Aorta (tissue), 5 donors: ENCODE measurements at places on chromosomes 5 and 9. TPM values are rescaled to one million over a fixed set of nuclear protein-coding genes. Genes with fewer than 3 reads are reported as not detected.

DNA sequence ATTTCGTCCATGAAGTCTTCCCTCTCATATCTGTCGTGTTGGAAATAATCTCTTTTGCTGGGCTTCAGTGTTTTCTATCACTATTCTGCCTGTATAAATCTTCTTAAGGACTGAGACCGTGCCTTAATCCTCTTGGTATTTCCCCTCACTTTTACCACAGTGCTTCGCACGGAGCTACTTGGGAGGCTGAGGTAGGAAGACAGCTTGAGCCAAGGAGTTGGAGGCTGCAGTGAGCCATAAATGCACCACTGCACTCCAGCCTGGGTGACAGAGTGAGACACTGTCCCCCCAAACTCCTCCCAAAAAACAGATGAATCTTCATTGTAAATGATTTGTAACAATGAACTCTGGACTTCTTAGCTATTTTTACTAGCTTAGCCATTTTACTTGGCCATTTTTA is 57.8 kb downstream of the PHAX start:
- DNase-seq: no peak

DNA sequence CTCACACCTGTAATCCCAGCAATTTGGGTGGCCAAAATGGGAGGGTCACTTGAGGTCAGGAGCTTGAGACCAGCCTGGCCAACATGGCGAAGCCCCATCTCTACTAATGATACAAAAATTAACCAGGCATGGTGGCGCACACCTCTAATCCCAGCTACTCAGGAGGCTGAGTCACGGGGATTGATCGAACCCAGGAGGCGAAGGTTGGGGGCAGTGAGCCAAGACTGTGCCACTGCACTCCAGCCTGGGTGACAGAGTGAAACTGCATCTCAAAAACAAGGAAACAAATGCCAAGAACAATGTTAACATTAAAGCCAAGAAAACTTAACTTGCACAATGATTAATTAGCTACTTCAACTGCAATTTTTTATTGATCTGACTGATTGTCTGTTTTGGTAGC is 202.6 kb downstream of the ARRDC3 start:
- no peak for DNase-seq

The CEL gene
- total RNA-seq: 3.6 TPM

The MAMDC2 gene
- total RNA-seq: 14.6 TPM

DNA sequence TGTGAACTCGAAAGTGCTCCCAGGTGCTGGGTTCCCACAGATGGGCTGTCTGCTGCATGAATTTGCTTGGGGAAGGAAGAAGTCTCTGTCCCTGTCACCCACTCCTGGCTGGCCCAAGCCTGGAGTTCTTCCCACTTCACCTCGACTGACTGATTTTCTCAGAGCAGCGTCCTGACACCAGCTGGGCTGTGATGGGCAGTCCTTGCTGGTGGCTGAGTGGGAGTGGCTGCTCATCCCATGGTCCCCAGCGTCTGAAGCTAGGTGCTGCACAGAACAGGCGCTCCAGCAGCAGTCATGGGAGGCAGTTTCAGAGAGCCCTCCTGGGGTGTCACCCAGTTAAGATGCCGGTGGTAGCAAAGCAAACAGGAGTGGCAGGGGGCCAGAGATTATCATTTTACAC is 10.1 kb upstream of the NEURL1B start:
- peak; percentile 33 for DNase-seq

The GPX3 gene
- 1,257 TPM for total RNA-seq

GRCh38 chr5:148011398-148012137 is 52.2 kb upstream of the SPINK5 start:
- DNase-seq: no peak

DNA sequence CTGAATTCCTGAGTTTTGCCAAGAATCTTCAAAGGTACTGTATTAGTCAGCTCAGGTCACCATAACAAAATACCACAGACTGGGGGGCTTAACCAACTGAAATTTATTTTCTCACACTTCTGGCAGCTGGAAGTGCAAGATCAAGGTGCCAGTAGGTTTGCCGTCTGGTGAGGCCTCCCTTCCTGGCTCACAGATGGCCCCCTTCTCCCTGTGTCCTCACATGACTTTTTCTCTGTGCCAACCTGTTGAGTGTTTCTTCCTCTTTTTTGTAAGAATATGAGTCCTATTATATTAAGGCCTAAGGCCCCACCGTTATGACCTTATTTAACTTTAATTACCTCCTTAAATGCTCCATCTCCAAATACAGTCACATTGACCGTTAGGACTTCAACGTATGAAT is 156.1 kb upstream of the KIF2A start:
- DNase-seq: no peak

GRCh38 chr5:29811914-29812679 is 1381.4 kb upstream of the CDH6 start:
- no peak for DNase-seq

GRCh38 chr5:6712142-6712576 is 1.1 kb upstream of the TENT4A start:
- peak; percentile 70 for DNase-seq

GRCh38 chr5:166165596-166165995 is 2125.8 kb upstream of the WWC1 start:
- DNase-seq: no peak

DNA sequence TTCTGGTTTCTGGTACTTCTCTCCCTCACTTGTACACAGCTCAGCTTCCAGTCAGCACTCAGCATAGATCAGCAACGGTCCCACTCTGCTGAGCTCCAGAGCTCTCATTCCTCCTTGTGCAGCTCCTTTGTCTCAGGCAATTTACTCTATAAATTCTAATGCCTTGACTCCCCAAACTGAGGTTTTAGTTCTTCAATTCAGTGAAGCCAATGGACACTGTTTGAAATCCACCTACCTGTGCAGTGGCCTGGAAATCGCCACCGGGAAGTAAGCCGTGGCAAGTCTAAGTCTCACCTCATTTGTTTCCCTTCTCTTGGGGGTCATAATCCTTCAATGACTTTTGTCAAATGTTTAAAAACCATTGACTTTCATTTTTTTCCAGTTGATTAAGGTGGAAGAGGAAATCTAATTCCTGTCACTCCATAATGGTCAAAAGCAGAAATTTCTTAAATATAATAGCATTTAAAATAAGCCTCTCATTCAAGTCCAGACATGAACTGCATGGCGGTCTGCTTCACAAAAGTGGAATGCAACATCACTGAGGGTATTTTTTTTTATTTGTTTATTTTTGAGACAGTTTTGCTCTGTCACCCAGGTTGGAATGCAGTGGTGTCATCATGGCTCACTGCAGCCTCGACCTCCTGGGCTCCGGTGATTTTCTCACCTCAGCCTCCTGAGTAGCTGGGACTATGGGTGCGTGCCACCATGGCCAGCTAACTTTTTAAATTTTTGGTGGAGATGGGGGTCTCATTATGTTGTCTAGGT is 79.6 kb downstream of the C7 start:
- no peak for DNase-seq

GRCh38 chr5:138649316-138649720 is 74.1 kb upstream of the HSPA9 start:
- no peak for DNase-seq

The FAXDC2 gene
- 36.3 TPM for total RNA-seq

The PLPP7 gene
- total RNA-seq: 6.6 TPM

DNA sequence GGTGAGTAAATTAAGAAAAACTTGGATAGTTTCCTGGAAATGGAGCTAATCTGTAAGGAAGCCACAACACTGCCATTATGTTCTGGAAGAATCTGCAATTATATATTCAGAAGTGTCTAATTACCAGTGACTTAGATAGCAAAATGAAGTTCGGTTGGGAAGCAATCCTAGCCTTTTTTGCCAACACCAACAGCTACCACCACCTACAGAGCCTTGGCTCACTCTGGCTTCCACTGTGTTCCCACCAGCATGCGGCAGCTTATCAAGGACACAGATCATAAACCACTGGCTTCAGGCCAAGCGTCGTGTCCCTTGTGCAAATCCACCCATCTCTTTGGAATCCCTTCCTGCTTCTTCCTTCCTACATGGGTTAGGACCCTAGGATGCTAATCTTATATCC is 118.0 kb upstream of the PCA3 start:
- no peak for DNase-seq

GRCh38 chr9:81431641-81432040 is 257.7 kb downstream of the TLE1 start:
- DNase-seq: no peak

The ARID3C gene
- total RNA-seq: not detected

DNA sequence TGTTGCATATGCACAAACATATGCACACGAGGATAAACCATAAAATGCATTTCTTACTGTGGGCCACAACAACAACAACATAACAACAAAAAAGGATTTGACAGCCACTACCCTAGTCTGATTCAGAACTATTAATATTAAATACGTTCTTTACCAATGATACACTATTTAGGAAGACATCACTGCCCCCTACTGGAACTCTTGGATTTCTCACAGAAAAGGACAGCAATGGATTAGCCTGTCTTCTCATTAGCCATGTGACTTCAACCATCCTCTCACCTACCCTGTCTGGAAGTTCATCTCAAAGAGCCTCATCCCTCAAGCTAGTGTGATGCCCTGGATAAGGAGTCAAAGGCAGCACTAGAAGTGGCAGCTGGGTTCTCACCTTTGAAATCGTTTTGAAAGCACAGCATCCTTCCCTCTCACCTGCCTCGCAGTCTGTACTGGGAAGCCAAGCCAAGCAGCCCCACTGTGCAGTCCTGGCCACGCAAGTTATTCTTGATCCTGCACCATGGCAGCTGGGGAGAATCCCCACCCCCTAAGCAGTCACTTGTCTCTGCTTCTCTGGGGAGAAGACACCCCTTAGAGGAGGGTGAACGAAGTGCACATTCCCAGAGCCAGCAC is 64.6 kb downstream of the SH3TC2 start:
- no peak for DNase-seq

GRCh38 chr5:157351802-157352092 is 85.8 kb downstream of the CYFIP2 start:
- no peak for DNase-seq

The DDX4 gene
- total RNA-seq: not detected

The PNPLA7 gene
- 7.6 TPM for total RNA-seq

The NOXA1 gene
- 4.1 TPM for total RNA-seq

DNA sequence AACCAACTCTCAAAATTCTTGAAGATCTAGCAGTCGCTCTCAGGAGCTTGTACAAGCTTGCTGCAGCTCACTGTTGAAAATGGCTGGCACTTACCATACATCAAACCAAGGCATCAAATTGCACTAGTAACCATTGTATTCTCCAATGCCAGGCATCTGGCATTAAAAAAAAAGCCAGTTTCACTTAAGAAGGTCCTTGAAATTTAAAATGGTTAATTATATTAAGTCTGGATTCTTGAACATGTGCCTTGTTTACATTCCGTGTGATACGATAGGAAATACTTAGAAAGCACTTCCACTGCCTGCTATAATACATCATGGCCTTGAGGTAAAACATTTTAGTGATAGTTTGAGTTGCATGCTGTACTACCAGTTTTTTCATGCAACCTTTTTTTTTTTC is 300.7 kb downstream of the KDM4C start:
- DNase-seq: no peak

The CDH6 gene
- 10.7 TPM for total RNA-seq

DNA sequence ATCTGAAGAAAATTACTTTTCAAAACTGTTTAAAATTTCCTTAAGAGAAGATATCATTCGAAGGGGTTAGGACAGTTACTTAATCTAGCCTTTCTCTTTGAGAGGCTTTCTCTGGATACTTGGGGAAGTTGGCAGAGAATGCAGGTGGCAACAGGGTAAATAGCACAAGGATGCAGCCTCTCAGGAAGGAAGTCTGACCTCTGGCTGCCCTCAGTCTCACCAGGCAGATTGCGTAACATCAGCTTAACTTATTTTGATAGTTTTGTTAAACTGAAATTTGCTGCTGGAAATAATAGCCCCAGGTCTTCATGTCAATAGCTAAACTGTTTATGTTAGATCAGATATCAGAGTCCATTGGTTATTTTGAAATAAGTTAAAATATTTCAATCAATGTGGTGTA is 20.4 kb downstream of the CCDC192 start:
- DNase-seq: no peak

The FAM240B gene
- not detected for total RNA-seq

DNA sequence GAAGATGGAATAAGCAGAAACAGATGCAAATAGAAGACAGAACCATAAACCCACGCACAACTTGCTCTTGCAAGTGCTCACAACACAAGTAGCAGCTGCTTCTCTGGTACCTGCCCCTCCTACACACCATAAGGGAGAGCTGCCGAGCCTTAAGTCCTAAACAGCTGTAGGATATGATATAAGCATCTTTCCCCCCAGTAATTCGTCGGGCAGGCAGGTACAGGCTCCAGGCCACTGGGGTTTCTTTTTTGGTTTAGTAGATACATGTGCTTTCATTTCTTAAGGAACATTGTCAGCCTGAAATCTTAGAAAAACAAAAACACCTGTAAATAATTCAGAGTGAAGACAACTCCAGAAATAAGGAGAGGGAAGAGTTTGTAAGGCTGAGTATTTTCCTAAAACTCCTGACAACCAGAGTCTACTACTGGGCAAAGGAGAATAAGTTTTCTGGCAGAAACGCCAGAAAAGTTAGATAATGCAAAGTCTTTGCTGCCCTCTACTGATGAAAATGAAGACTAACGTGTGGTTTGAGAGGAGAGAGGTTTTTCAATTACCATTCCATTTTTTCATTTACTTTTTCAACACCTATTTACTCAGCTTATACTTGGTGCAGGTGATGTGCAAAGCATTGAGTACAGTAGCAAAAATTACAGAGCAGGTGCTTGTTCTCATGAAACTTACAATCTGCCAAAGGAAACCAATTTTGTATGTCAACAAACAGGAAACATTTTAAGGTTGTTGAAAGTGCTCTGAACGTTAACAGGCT is 20.1 kb upstream of the TCERG1 start:
- no peak for DNase-seq

GRCh38 chr9:72154468-72155285 is 5.4 kb downstream of the GDA start:
- no peak for DNase-seq

GRCh38 chr5:145697251-145697990 is 137.7 kb downstream of the PRELID2 start:
- DNase-seq: no peak

The SHOC1 gene
- 0.15 TPM for total RNA-seq

GRCh38 chr5:174418809-174419539 is 305.4 kb upstream of the MSX2 start:
- no peak for DNase-seq

The IL31RA gene
- 2.3 TPM for total RNA-seq

DNA sequence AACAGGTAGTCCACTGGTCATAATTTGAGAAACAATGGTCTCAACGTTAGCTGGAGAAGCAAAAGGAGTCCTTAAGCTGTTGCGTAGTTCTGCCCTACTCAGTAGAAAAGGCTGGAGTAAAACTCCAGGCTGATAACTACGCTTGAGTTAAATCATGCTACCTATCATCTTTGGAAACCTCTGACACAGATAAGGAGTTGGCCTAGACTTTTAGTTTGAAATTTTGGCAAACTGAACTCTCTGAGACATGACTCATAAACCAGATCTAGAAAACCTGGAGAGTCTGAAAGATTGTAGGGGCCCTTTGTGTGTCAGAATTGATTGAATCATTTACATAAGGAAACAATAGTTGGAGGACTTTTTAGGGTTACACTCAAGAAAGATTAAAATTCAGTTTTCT is 26.3 kb downstream of the NMUR2 start:
- DNase-seq: no peak

DNA sequence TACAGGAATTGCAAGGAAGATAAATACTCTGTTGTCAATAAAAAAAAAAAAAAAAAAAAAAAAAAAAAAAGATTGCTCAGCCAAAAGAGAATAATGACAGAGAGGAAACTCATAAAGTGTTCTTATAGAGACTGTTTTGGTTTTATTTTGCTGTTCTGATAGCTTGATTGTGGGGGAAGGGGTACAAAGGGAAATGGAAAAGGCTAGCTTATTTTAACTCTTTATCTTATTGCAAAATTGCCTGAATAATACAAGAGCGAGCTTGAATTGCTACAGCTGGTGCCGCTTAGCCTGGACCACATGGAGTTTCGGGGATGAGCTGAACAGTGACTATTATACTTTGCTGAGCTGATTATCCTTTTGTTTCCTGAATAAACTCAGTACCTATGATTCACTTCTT is 31.0 kb upstream of the SHISAL2B start:
- no peak for DNase-seq

The CA9 gene
- total RNA-seq: 8.8 TPM
